Thymus (tissue), 14 donors: ENCODE measurements at places on chromosomes 4 and X.

DNA sequence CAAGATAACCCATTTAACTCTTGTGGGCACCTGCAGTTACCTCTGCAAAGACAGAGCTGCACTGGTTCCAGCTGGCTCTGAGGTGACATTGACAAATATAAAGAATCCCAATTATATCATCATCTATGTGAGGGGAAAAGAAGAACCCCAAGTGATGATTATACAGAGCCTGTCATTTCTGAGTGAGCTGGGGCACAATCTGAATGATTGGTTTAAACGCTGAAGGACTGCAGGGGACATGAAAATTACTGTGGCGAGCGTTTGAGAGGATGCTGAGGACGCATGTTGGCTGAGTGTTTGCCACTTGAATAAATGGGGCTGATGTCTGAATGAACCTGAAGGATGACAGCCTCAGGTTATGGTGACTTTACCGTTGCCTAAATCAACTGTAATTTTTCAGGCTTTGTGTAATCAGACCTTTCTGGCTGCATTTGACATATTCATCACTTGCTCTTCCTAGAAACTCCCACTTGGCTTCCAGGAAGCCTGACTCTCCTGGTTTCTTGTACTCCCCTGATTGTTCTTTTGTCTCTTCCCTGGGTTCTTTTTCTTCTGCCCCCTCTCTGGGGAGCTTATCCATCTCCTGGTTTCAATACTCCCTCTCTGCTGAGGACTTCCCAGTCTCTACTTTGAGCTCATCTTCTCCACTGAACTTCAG lies 4.1 kb upstream of the HSD17B10 start:
- no peak for DNase-seq

DNA sequence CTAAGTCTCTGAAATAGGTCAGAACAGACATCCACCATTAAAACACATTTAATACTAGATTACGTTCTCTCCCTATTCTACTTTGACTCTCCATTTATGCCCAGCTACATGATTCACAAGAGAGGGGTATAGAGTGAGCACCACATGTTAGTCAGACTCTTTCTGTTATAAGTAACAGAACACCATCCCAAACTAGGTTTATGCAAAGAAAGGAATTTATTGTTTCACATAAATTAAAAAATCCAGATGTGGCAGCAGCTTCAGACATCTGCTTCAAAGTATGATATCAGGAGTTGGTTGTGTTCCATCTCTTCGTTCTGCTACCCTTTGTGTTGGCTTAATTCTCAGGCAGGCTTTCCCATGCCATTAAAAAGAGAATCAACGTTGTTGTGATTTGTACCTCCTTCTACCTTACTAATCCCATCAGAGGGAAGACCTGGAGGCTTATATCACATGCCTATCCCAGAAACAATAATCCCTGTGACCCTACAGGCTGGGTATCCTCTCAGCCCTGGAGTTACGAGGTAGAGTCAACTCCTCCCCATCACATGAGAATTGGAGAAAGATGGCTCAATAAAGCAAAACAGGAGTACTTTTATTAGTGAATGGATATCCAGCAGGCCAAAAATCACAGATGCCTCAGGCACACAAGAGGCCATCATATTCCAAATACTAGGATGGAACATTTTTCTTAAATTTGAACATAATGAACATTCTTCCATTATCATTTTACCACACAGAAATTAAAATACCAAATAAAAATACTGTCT lies 163.2 kb downstream of the SLC7A11 start:
- no peak for DNase-seq

GRCh38 chrX:19750028-19750782 lies 137.2 kb downstream of the SH3KBP1 start:
- no peak for DNase-seq

DNA sequence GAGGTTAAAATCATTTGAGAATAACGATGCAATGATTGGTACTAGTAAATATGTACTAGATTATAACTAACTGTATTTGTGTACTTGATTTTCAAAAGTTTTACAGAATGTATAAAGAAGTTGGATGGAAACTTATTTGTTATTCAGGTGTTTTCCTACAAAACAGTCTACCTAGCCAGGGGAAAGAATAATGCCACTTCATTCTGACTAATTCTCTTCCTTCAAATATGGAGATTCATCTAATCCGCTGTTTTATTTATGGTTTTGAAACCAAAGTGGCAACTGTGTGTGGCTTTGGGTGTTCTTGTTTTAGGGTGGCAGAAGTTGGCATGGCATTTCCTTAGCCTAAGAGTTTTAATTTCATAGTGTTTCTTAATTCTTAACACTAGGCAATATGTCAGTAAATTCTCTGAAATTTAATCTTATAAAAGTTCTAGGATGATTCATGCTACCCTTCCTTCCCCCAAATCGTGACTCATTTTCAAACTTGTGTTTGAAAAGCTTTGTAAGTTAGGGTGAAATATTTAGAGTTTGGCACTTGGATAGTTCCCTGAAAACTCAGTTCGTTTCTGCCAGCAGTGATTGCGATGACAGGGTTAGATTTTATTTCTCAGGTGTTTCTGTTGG lies 62.6 kb downstream of the DCLK2 start:
- no peak for DNase-seq

DNA sequence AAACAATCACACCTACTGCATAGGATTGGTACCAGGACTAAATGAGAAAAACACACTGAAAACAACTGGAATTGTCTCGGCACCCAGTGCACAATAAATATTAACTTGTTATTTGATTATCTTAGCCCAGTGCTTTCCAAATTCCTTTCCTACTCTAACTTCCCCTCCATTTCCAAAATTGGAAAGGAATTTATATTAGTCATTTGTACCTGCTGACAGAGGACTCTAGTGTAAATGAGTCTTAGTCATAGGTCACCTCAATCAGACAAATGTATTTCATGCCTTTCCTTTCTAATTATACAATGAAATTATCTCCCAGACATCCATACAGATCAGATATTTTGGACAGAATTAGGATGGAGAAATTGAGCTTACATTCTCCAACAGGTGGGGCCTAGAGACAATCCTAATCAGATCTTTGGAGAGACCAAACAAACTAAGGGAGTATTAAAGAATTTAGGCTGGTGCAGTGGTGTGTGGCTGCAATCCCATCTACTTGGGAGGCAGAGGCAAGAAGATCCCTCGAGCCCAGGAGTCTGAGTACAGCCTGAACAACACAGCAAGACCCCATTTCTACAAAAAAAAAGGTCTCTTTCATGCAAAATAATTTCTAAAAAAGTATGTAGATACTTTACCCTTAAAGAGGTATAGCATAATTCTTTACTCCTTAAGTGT lies 10.1 kb downstream of the SH3D19 start:
- no peak for DNase-seq

GRCh38 chrX:133897593-133898163 lies 87.7 kb downstream of the GPC3 start:
- DNase-seq, result no peak

- DNase-seq, result no peak
Measured at GRCh38 chrX:154815274-154815818, 10.1 kb upstream of the MPP1 start.

DNA sequence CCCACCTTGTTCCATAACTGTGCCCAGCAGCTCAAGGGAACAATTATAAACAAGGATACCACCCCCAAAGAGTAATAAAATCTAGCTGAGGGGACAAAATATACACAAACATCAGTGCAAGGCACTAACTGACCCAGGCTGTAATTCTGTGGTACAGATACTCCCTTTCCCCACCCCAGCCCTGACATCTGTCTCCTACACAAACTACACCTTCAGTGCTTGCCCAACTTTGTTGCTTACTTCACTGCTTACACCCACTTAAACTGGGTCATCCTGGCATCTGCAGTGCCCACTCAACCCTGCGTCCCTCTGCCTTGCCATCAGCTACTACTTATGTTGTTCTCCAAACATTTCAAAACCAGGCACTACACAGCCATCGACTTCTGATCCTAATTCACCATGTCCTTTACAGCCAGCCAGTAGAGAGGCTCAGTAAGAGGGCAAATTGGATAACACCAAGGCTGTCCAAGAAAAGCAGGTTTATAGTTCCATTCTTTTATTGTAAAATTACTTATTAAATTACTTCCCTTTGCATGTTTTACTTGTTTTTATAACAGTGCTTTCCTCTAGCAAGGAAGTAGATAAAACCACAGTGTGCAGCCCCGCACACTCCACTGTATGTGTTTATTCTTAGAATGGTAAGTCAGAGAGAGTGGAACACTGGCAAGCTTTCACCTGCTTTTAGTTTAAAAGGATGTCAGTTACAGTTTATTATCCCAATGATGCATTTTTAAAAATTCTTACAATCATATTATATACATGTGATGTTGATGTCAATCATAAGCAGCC lies 149.6 kb downstream of the INPP4B start:
- DNase-seq, result peak; percentile 59

DNA sequence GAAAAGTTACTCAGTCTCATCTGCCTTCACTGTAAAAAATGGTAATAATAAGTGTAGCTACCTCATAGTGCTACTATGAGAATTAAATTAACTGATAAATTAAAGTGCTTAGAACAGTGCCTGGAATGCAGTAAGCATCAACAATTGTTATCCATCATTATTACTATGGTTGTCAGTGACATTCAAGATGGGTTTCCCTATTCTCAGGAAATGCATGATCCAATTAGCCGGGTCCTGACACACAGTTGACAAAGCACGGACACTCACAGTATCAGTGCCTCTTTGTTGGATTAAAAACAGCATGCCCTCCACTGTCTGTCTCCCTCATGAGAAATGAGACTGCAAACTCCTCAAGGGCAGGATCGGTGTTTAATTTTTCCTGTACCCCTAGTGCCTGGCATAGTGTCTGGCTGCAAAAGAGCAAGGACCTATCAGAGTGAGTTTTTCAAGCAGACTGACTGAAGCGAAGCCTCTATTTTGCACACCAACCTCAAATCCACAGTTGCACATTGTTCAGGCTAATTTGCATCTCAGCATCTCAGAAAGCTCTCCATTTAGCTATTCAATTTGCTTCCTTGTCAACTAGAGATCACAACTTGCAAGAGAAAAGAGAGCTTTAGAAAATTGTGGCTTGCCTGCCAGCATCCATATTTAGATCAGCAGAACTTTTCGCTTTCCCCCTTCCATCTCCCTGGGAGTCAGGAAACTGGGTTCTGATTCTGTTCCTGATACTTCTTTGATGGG lies 122.9 kb downstream of the LDB2 start:
- DNase-seq, result no peak

DNA sequence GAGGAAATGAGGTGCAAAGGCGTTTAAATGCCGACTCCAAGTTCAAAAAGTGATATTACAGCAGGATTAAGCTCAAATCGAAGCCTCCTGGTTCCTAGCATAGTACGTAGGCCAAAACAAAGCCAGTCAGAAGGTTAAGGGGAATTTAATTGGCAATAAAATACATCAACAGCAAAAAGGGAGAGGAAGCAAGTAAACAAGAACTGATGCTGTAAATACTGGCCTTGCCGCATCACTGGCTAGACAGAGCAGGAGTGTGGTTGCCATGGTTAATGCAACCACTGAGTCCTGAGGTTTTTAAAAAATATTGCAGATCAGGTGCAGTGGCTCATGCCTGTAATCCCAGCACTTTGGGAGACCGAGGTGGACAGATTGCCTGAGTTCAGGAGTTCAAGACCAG lies 63.2 kb upstream of the FBXW7 start:
- DNase-seq, result no peak

DNA sequence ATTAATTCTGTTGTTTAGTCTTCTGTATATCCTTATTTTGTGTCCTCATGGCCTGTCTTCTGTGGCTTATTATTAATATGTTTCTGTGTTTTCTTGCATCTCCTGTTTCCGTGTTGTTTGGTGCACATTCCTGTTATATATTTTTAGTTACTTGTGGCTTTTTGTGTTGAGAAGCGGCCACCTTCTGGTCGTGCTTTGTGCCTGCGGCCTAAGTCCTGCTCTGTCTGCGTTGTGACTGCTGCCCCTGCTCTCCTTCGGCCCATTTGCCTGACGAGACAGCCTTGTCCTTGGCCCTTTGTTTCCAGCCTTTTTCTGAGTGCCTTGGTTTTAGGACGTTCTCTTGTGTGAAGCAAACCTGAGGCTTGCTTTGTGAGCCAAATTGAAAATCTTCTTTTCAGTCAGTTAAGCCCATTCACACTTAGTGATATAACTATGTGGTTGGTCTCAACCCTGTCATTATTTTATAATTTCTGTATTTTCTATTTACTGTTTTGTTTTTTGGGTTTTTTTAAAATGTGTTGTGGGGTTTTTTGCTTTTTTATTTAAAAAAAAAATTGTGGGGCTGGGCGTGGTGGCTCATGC lies 43.8 kb downstream of the TNIP2 start:
- no peak for DNase-seq

GRCh38 chr4:120918788-120919187 lies 3.7 kb downstream of the PRDM5 start:
- DNase-seq, result no peak

DNA sequence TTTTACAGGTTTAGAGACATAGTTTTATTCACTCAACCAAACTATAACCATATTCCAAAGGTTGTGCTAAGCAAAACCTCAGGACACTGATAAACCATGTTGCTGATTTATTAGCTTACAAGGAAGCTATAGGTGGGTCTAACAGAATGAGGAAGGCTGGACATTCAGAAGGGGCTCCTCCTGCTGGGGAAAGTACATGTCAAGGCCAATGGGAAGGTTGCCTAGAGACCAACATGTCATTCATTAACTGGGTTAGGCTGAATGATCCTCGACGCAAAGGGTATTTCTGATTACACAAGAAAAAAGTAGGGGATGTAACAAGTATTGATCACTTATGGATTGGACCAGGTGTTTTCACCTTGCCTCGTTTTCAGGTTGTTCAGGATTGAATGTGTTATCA lies 30.3 kb downstream of the SLC10A6 start:
- no peak for DNase-seq

DNA sequence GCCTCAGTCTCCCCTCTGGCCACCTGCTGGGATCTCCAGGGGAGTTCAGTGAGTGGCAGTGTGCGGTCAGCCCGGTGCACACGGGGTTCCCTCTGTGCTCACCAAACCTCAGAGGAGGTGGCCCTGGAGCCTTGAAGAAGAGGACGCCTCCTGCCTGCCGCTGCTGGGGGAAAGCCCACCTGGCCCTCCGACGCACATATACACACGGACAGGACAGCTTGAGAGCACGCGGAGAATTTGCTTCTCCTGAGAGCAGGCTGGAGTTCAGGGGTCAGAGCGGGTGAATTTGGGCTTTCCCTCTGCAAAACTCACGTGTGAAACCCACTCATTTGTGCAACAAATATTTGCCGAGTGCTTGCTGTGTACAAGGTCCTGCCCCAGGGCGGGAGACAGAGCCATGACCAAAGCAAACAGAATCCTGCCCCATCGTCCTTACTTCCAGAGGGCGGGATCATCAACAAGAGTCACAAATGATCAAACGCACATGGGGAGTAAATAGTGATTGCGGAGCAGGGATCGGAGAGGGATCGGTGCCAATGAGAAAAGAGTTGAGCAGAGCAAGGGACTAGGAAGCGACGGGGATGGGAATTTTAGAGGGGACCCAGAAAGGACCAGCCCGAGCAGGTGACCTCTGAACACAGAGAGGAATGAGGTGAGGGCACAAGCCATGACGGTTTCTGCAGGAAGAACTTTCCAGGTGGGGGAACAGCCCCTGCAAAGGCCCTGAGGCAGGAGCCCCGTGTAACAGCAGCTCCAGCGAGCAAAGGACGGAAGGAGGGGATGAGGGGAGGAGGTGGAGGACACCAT lies 17.6 kb downstream of the BLOC1S4 start:
- no peak for DNase-seq
